ENCODE measurements at places on chromosomes 12 and 14. TPM values are rescaled to one million over a fixed set of nuclear protein-coding genes. Genes with fewer than 3 reads are reported as not detected.

GRCh38 chr14:77058117-77058516 is 29.6 kb upstream of the IRF2BPL start:
- no peak for DNase-seq

GRCh38 chr14:104370256-104370870 is 209.2 kb upstream of the C14orf180 start:
- DNase-seq: no peak

DNA sequence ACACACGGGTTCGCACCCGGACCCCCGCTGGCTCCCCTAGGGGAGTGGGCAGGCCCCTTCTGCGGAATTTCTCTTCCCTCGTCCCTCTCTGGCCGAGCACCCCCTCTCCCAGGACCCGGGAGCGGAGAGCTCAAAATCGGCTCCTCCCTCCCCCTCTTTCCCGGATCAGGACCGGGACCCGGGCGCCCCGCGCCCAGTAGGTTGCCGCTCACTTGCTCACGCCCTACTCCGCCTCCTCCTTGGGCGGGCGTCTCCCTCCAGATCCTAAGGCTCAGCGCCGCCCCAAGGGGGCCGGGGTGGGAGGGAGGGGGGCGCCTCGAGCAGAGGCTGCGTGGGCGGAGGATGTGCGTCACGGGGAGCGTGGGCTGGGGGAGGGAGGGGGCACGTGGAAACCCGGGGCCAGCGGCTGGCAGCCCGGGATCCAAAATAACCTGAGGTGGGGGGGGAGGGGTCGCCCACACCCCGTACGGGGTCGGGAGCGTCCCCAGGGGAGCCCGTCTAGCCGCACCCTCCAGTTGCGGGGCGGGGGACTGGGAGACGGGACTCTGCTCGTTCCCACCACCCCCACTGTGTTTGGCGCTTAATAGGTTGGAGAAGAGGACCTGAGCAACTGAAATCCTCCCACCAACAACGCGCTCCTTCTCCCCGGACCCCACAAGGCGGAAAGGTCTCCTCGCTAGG is 1.8 kb upstream of the NAB2 start:
- DNase-seq: peak; percentile 93

GRCh38 chr12:123065676-123066383 is 85.1 kb downstream of the PITPNM2 start:
- DNase-seq: no peak

GRCh38 chr14:51410897-51411296 is 170.8 kb downstream of the TMX1 start:
- DNase-seq: no peak

The SERPINA1 gene
- total RNA-seq: 42.6 TPM

- no peak for DNase-seq
Observed at GRCh38 chr14:90049390-90049789, 12.4 kb upstream of the KCNK13 start.

DNA sequence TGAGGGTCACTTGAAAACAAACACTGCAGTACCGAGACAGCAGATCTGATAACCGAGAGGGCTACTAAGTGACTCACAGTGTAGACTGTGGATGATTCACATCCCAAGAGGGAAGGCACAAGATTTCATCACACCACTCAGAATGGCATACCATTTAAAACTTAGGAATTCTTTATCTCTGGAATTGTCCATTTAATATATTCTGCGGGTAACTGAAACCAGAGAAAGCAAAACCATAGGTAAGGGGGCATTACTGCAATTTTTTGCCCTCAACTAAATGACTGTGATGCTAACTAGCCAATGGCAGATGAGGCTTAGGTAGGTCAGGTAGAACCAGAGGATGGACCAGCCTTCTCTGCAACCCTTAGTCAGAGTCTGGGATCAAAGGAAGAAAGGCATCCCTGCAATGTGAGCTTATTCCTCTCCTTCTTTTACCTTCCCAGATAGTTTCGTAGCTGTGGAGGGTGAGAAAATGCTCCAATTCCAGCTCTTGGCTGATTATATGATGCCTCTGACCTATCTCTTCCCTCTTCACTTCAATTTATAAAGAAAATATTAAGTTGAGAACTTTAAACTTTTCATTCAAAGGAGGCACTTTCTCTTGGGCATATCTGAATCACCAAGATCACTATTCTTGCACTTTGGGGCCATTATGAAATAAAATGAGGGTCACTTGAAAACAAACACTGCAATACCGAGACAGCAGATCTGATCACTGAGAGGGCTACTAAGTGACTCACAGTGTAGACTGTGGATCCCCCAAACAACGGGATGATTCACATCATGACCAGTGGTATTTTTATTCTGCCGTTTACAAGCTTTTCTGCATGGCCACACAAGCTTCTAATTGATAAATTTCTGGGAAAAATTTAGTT is 6.8 kb downstream of the ART4 start:
- DNase-seq: no peak

The TTC6 gene
- total RNA-seq: not detected

GRCh38 chr14:23095196-23096108 is at the start of gene C14orf119:
C14orf119 (plus strand) TSS chr14:23095505; CDS start chr14:23097659, 2,154 bp downstream.
- DNase-seq: peak; percentile 100

DNA sequence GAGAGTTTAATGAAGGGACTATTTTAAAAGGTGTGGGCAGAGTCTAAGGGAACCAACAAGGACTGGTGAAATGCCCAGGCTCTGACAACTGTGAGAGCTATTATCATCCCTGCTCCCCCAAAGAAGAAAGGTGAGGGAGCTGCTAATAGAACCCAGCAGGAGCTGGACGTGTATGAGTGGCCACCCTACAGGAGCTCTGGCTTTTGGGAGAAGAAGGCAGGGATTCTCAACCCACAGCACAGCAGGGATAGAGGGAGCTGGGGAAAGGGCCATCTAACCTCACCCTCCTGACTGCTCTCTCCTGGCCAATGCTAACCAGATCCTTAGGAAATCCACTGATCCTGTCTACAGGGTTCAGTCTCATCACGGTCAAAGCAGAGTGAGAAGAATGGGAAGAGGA is 57.1 kb downstream of the GRIN2B start:
- no peak for DNase-seq

The CERS5 gene
- 32.4 TPM for total RNA-seq

GRCh38 chr12:101087920-101088319 is 122.1 kb downstream of the SLC5A8 start:
- no peak for DNase-seq

- DNase-seq: no peak
Observed at GRCh38 chr12:25813843-25814242, 144.6 kb upstream of the RASSF8 start.

The LMNTD1 gene
- total RNA-seq: not detected

The CEBPE gene
- 0.32 TPM for total RNA-seq

The DNAJC22 gene
- total RNA-seq: not detected

- no peak for DNase-seq
Observed at GRCh38 chr14:69077841-69078240, 75.1 kb downstream of the DCAF5 start.

- DNase-seq: no peak
Observed at GRCh38 chr12:108432423-108433121, 82.5 kb upstream of the FICD start.

GRCh38 chr14:79011920-79012204 is 841.7 kb downstream of the NRXN3 start:
- DNase-seq: no peak

- no peak for DNase-seq
Observed at GRCh38 chr12:46462641-46463355, 90.2 kb upstream of the SLC38A2 start.

The RHEBL1 gene
- total RNA-seq: not detected

The CLBA1 gene
- total RNA-seq: 17.0 TPM

The MYF6 gene
- not detected for total RNA-seq

DNA sequence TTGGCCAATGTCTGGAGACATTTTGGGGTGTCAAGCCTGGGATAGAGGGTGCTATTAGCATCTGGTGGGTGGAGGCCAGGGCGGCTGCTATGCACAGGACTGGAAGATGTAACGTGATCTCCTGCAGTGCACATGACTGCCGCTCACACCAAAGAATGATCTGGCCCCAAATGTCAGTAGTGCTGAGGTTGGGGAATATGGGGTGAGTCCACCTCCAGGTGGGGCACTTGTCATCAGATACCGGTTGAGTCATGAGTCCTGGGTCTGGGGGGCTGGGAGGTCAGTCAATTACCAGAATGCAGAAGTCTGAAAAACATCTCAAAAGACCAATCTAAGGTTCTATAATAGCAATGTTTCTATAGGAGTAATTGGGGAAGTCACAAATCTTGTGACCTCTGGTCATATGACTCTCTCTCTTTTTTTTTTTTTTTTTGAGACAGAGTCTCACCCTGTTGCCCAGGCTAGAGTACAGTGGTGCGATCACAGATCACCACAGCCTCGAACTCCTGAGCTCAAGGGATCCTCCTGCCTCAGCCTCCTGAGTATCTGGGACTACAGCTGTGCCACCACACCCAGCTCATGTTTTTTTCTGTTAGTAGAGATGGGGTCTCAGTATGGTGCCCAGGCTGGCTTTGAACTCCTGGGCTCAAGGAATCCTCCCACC is 6.0 kb upstream of the SDSL start:
- no peak for DNase-seq

- DNase-seq: no peak
Observed at GRCh38 chr12:132837693-132838409, 9.2 kb upstream of the GOLGA3 start.

The OTOGL gene
- total RNA-seq: 0.16 TPM

GRCh38 chr14:99215277-99215676 is 56.7 kb downstream of the BCL11B start:
- DNase-seq: no peak

DNA sequence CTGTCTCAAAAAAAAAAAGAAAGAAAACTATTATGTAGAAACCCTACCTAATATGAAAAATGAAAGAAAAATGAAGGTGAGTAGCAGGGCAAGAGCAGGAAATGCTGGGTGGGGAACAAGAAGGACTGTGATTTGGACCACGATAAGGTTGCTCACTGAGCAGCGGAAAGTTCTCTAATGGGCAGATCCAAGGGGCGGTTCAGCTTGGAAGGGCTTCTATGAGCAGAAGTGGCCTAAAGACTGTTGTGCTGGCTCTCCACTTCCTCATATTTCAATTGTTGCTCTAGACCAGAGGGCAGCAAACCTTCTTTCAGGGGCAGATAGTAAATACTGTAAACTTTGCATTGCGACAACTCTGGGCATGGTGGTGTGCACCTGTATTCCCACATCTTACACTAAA is 16.3 kb upstream of the NFYB start:
- DNase-seq: no peak

The ZCCHC8 gene
- total RNA-seq: 16.8 TPM

The CLEC7A gene
- total RNA-seq: 14.7 TPM

- peak; percentile 37 for DNase-seq
Observed at GRCh38 chr12:52524898-52525591, 4.9 kb upstream of the KRT5 start.

- no peak for DNase-seq
Observed at GRCh38 chr12:19450362-19450761, 11.1 kb downstream of the AEBP2 start.

DNA sequence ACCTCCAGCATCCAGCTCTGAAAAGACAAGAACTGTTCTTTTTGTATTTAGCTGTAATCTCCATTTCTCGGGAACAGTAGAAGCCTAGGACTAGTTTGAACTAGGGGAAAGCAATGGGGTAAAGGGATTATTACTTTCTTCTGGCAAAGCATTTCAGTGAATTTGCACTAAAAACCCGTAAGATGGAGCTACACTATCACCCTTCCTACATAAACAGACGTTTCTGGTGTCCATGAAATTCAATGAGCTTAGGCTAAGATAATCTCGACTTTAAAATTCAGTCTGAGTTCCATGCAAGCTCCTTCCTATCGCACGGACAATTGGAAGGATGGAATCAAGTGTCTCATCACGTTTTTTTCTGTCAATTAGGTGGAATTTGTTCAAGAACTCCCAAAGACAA is 24.0 kb downstream of the ACSM4 start:
- DNase-seq: no peak

DNA sequence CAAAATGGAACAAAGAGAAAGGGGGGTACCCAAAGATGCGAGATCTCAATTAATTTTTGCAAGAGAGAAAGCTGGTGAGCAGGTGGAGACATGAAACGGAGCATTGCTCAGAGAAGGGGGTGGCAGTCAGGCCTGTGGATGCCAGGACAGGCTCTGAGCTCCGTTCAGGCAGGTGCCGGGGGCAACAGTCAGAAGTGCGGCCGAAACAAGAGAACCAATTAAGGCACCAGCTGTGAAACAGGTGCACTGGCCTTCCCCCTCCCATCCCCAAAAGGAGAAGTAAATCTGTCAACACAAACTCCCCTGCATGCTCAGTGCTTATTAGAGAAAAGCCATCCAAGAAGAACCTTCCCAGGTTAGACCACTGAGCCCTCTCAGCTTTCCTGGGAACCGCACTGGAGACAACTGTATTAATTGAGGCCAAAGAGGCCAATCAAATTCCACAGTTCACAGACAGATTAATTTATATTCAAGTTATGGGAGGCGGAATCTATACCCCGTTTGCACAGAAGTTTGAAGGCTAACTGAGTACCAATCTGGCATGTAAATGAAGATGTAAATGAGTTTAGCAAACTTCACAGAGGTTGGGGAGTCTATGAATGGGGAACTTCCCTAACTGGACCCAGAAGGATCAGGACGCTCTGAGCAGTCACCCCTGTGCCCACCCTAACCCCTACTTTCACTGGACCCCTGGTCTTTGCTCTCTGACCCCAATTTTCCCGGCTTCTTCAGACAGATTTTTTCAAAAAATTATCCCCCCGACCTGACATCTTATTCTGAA is 20.9 kb downstream of the OAS2 start:
- no peak for DNase-seq

The ANO2 gene
- total RNA-seq: 33.1 TPM

The AVPR1A gene
- 50.4 TPM for total RNA-seq

DNA sequence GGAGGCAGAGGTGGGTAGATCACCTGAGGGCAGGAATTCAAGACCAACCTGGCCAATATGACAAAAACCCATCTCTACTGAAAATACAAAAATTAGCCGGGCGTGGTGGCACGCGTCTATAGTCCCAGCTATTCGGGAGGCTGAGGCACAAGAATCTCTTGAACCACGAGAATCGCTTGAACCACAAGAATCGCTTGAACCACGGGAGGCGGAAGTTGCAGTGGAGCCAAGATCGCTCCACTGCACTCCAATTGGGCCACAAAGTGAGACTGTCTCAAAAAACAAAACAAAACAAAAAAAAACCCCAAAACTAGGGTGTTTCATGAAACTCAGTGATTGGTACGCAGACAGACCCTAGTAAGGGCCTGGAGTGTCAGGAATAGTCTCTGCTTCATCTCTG is 6.4 kb upstream of the ARF6 start:
- DNase-seq: no peak

GRCh38 chr12:89661706-89662330 is 46.8 kb downstream of the ATP2B1 start:
- no peak for DNase-seq

The GPR68 gene
- 0.66 TPM for total RNA-seq

DNA sequence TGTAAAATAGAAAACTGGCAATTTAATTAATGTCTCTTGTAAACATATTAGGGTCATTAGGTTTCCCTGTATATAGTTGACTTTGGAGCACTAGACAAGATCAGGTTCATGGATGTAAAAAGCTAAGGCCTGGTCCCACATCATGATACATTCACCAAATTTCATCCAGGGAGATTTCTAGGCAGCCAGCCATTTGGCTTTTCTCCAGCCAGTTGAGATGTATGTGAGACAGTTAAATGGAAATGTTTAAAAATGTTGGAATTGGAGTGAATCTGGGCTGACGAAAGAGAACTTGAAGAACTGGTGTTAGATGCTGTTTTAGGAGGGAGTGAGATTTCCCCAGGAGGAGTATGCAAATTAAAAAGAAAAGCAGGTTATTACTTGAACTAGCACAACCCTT is 41.8 kb upstream of the CLEC14A start:
- no peak for DNase-seq

Data from breast epithelium (tissue), 4 donors.